Effector CD4-positive, alpha-beta T cell (primary cell): ENCODE measurements at places on chromosomes 2 and 18.

DNA sequence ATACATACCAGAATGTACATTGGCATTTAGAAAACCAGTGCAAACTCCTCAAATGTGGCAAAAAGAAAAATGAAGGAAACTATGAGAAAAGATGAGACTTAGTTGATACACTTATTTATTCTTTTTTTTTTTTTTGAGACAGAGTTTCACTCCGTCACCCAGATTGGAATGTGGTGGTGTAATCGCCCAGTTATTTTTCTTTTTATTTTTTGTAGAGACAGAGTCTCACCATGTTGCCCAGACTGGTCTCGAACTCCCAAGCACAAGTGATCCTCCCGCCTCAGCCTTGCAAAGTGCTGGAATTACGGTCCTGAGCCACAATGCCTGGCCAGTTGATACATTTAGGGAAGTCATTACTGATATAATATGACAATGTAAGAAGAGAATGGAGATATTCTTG is 274.2 kb upstream of the LRATD1 start:
- DNase-seq, result no peak

- no peak for DNase-seq
These were observed 16.5 kb upstream of the SLC16A14 start for GRCh38 chr2:230085201-230085600.

- DNase-seq, result no peak
These were observed 116.2 kb downstream of the METTL8 start for GRCh38 chr2:171317492-171318125.

DNA sequence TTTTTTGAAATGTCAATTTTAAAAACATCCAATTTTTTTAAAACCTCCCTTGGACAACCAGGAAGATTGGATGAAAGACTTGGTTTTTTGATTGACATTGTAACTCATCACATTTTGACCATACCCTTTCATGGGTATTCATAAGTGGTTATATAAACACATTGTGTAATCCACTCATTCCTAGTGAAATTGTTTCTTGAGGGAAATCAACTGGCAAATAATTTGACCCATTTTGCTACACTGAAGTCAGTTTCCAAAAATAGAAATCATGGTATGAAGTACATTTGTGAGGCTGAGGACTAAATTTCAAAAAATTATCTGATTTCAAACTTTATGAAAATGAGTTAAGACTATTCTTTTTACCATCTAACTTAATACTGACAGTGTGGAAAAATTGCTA is 31.5 kb downstream of the FBXO48 start:
- no peak for DNase-seq

GRCh38 chr2:17591846-17592245 is 51.4 kb downstream of the VSNL1 start:
- DNase-seq, result no peak
